ACHN (cell line): ENCODE measurements at places on chromosomes 2 and 18.

GRCh38 chr2:135863233-135863632 is 13.0 kb downstream of the MCM6 start:
- no peak for DNase-seq

- DNase-seq = no peak
Measured at GRCh38 chr2:30733876-30734520, 73.2 kb downstream of the CAPN13 start.

GRCh38 chr2:31384351-31384750 is 30.2 kb downstream of the XDH start:
- DNase-seq = peak; percentile 68

DNA sequence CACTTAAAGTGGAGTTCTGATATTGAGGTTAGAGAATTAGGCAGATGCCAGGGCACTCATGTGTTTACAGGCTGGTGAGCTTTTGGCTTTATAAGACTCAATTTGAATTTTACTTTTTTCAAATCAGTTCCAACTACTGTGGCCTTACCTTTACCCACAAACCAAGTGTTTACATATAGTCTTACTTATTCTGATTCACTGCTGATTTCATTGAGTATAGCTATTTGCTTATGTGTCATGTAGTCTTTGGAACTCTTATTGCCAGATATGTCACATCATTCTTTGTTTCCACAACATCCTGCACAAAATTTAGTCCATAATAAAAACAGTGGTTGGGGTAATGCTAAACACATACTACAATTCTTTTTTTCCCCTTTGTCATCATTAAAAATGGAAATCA is 96.5 kb downstream of the XIRP2 start:
- no peak for DNase-seq

GRCh38 chr2:209726311-209726710 is 45.3 kb upstream of the UNC80 start:
- no peak for DNase-seq

GRCh38 chr18:37565101-37565976 is at the start of gene CELF4:
CELF4 (minus strand) TSS chr18:37565798.
- DNase-seq = peak; percentile 19

DNA sequence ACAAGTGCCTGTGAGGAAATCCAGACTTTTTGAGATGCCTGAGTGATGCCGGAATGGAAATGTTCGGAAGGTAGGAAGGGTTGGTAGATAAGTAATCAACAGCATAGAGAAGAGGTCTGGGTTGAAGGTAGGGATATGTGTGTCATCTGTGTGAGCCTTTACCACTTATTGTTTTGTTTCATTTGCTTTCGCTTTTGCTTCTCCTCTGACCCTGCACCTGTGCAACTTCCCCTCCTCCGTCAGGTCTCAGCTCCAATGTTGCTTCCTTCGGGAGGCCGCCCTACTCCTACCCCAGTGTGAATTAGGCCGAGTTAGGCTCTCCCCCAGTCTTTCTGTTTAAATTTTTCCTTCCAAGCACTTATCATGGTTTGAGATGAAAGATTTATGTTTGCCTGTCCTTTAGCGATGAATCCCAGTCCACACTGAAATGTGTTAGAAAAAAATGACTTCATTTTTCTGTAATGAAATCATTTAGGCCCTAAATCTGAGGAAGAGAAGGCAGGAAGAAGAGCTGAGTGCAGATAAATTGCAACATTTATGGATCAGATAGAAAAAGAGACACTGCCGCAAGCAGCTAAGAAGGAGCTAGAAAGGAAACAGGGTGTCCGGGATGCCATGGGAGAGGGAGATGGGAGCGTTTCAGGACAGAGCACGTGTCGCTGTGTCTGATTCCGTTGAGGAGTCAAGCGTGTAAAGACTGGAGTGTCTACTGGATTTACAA is 139.6 kb upstream of the PELI1 start:
- no peak for DNase-seq

- no peak for DNase-seq
Measured at GRCh38 chr2:162013514-162014475, 60.2 kb downstream of the DPP4 start.

- DNase-seq = no peak
Measured at GRCh38 chr18:41004324-41004723, 950.7 kb upstream of the PIK3C3 start.

GRCh38 chr2:118089139-118089800 is 999 bp downstream of the INSIG2 start:
- peak; percentile 44 for DNase-seq

DNA sequence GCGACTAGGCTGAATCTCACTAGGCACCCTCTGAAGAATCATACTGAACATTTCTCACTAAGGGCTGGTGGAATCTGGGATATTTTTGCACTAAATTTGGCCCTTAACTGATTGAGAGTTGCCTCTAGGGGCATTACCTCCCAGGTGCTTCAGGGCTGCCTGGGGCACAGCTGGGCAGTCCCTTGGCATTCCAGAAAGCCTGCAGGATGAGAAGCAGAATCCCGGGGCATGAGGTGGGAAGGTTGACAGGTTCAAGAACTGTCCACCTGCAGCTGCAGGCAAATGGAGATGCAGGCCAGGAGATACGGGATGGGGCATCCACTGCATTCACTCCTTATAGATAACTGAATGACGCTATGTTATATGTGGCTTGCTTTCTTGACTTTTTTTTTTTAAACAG is 7.4 kb downstream of the RESP18 start:
- DNase-seq = no peak

- DNase-seq = no peak
Measured at GRCh38 chr2:66110086-66110485, 324.8 kb upstream of the MEIS1 start.

DNA sequence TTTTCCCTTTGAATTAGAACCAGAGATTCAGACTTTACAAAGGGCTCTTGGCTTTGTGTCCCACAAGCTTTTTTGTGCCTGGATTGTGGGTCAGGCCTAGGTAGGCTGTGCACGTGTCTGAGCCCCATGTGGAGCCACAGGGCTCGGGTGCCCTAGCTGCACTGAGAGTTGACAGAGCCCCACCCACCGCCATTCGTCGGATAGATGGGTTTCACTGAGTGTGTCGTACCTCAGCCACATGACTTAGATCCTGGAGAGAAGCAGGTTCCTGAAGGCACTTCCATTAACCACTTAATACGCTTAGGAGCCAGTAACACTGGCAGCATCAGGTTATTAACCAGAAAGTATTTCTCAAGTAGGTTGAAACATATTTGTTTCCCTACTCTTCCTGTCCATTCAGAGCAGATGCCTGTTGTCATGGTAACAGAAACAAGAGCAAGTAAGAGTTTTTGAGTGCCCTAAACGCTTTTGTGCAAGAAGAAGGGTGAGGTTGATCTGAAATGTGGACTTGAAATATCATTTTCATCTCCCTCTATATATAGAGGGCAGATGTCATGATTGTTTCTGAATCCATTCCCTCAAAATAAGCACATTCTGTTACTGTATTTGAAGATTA is 30.0 kb downstream of the ADCYAP1 start:
- DNase-seq = no peak

DNA sequence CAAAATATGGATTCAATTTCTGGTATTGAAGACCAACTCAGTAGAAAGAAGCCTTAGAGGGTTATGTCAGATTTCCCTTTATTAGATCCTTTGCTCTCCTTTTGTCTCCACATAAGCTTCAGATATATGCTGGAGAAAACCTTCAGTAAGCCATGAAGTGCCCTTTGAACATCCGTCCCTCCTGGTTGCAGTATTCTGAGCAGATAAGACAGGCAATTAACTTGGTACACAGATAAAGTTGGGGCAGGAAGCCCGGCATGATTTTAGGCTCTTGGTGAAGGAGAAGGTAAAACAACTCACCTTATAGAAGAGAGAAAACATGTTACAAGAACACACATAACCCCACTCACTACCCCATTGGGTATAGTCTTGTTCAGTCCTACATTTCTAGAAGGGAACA is 76.4 kb downstream of the SRD5A2 start:
- DNase-seq = no peak

- no peak for DNase-seq
Measured at GRCh38 chr2:172849519-172850217, 114.0 kb downstream of the RAPGEF4 start.

- DNase-seq = no peak
Measured at GRCh38 chr18:63444580-63444979, 22.3 kb upstream of the VPS4B start.

DNA sequence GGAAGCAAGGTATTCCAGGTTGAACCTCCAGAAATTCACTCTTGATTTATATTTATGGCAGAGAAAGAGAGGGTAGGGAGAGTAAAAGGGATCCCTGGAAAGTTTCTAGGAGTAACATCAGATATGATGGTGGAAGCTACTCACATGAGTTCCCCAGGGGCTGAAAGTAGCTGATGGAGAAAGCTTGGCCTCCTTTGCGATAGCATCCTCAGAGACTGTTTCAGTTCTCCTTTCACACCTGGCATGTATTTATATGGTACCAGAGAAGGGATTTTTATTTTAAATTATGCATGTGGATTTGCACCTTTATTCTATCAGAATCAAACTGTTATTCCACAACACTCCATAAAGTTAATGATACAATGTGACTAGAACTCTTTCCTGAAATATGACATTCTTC is 126.3 kb upstream of the OSR1 start:
- DNase-seq = no peak

- no peak for DNase-seq
Measured at GRCh38 chr2:235855011-235855410, 313.2 kb downstream of the GBX2 start.

DNA sequence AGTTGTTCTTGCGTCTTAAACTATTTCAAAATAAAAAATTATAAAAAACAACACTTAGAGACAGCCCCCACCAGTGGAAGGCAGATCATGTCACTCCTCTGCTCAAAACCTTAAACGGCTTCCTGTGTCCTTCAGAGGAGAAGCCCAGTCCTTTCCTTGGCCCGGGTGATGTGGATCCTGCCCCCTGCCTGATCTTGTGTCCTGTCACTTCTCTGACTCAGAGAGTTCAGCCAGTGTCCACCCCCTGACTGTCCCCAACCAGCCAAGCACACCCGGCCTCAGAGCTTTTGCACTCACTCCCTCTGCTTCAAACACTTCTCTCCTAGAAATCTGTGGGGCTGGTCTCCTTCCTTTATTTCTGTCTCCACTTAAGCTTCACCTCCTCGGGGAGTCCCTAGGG is 35.4 kb downstream of the TOGARAM2 start:
- DNase-seq = no peak

DNA sequence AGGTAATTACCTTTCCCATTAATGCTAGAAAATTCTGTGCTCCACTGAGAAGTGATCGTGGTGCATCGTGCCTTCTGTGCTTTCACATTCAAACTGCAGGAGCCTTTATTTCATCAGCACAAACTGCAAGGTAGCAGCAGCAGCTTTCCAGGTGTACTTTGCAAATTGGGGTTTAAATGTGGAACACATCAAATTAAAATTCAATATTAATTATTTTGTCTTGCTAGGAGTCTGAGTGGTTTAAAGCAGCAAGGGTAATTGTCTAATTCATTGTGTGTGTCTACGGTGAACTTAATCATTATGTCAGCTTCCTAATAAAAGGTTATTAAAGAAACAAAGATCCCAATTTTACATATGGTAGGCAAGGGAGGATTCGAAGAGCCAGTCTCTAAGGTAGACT is 180.8 kb upstream of the ATP5MC3 start:
- no peak for DNase-seq

- no peak for DNase-seq
Measured at GRCh38 chr18:50654658-50655550, 95.0 kb downstream of the MAPK4 start.

DNA sequence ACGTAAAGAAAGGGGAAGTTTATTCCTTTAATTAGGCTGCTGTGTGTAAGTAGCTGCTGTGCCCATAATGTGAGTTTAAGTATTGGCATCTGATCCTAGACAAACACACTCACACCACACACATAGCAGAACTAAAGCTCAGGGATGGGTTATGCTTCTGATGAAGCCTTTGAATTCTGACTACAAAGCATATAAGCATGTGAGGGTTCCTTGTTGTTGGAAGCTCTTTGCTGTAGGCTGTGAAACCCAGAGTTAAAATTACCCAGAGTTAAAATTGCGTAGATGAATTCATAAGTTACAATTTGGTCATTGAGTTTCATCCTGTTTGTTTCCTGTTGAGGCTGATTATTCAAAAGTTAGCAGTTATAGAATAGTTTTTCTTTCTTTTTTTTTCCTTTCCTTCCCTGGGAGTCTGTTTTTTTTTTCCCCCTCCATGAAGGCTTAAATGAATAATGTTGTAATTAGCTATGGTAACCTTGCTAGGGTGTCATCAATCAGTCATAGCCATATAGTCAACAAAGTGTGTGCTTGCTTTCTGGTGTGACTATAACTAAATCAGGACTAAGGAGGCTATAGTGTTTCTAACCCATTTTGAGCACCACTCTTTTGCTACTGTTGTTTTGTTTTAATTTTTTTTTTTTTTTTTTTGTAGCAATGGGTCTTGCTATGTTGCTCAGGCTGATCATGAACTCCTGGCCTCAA is 426.1 kb downstream of the PARD3B start:
- DNase-seq = no peak

DNA sequence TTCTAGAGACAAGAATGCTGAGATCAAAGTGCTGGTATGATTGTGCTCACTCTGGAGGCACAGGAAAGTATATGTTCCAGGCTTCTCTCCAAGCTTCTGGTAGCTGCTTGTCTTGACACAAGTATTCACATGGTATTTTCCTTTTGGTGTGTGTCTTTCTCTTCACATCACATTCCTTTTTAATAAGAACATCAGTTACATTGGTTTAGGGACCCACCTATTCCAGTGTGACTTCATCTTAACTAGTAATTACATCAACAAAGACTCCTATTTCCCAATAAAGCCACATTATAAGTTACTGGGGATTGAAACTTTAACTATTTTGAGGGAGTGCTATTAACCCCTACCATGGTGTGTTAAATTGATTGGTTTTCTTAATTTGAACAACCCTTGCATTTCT is 119.1 kb downstream of the FSIP2 start:
- no peak for DNase-seq

DNA sequence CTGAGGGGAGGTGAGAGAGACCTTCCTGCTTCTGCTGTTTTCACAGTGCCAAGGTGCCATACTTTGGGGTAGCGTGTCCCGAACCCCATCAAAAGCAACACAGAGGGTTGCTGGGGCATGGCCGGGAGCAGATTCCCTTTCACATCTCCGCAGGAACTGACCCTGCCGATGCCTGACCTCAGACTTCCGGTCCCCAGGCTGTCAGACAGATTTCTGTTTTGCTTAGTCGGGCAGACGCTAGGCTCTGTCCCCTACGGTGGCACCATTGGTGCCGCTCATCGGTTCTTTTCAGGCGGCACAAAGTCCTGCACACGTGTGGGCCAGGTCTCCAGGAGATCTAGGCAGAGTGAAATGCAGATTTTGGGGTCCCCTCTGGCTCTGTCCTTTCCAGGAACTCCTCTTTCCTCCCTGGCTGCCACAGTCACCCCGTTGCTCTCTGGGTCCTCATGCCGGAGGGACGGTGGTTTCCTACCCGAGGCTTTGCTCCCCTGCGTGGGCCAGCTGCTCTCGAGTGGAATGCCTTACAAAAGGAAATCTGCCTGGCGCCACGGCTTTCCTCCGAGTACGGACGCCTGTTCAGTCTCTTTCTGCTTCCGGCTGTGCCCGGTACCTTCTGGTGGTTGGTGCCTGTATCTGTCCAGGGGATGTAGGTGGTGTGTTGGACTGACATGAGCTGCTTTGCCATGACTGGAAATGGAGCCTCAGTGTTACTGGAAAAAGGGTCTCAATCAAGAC is 39.3 kb downstream of the RTP5 start:
- no peak for DNase-seq
